ENCODE measurements at places on chromosomes 2 and 18. TPM values are rescaled to one million over a fixed set of nuclear protein-coding genes. Genes with fewer than 3 reads are reported as not detected.

Gene LYG1
- total RNA-seq, result 0.32 TPM

Gene NEB
- total RNA-seq, result 0.16 TPM

Gene GMPPA
- total RNA-seq, result 65.4 TPM

Gene SERPINB11
- not detected for total RNA-seq

Gene IWS1
- 30.1 TPM for total RNA-seq

Gene FAHD2B
- total RNA-seq, result 6.2 TPM

Gene SCN3A
- total RNA-seq, result not detected
